ENCODE measurements at places on chromosomes 11 and 22.

- no peak for DNase-seq
Observed at GRCh38 chr22:46984751-46985506, 222.5 kb downstream of the TBC1D22A start.

DNA sequence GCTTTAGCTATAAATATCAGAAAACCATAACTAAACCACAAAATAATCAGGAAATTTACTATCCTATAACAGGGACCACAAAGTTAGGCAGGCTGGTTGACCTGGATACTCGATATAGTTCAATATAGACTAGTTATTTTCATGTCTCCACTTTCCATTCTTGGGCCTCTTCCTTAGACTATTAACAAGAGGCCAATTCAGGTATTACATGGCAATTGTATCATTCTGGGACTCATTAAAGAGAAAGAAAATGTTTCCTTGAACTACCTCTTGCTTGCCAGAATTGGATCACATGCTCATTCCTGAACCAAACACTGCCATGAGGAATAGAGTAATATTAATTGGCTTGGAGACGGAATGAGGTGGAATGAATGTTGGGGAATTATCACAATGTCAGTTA is 76.0 kb downstream of the EIF3M start:
- DNase-seq: no peak

GRCh38 chr11:33525789-33526188 is 174.8 kb downstream of the C11orf91 start:
- no peak for DNase-seq

- no peak for DNase-seq
Observed at GRCh38 chr11:88098289-88098688, 77.0 kb downstream of the RAB38 start.

- no peak for DNase-seq
Observed at GRCh38 chr22:35307892-35308291, 8.2 kb downstream of the TOM1 start.

- DNase-seq: no peak
Observed at GRCh38 chr22:47606426-47606825, 844.0 kb downstream of the TBC1D22A start.

GRCh38 chr22:35479985-35480550 is 60.6 kb upstream of the RASD2 start:
- no peak for DNase-seq

GRCh38 chr11:67033661-67034166 is 10.8 kb downstream of the SYT12 start:
- no peak for DNase-seq

DNA sequence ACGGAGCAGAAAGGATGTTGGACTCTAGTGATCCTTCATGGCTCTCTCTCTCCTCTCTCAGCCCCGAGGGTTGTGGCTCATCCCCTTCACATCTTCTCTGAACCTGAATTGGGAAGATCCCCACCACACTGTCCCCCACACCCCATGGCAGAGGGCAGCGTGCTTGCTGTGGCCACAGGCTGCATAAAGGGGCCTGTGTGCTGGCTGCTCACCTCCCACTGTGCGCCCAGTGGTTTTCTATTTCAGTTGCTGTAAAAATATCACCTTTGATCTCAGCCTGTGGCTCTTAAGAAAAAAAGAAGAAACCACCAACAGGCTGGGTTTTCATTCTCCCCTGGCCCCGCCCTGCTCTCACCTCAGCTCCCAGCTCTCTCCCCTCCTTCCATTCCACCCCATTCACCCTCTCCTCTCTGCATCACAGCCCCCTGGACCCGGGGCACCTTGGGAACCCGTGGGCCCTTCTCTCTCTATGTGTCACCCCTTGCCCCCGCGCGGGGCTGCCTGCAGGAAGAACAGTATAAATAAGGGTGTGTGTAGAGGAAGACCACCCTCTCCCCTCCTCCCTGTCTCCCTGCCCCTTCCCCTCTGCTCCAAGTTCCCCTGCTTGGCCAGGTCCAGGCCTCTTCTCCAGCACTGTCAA is 25.8 kb upstream of the WNT11 start:
- DNase-seq: no peak

DNA sequence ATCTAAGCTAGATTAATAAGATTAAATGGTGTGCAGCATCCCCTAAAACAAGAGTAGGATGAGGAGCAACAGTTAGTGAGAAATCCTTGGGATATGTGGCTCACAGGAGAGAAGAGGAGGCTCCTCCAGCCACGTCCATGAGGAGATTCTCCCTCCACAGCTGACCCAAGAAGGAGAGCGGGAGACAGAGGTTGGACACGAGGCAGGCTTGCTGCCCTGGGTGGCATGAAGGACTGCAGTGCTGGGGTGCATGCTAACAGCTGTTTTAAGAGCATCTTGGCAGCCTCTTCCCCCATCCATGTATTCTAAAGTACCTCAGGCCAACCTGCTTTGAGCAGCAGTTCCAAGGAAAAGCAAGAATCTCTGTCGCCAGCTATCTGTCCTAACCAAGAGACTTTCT is 284.4 kb upstream of the B3GAT1 start:
- no peak for DNase-seq

DNA sequence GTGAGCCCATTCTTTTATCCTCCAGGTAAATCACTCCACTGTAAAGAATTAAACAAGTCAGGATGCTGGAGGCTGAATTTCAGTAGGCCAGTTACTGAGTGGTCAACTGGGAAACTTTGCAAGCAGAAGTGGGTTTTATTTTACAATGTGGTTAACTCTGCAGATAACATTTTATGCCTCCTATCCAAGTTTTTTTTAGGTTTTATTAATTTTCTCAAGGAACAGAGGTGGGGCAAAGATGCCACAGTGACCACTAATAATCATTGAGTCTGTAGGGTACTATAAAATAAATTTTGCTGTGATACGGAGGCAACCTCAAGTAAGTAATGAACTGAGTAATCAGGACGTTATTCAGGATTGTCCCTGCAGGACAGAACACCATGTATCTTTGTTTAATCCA is 599.9 kb downstream of the METTL15 start:
- DNase-seq: no peak

DNA sequence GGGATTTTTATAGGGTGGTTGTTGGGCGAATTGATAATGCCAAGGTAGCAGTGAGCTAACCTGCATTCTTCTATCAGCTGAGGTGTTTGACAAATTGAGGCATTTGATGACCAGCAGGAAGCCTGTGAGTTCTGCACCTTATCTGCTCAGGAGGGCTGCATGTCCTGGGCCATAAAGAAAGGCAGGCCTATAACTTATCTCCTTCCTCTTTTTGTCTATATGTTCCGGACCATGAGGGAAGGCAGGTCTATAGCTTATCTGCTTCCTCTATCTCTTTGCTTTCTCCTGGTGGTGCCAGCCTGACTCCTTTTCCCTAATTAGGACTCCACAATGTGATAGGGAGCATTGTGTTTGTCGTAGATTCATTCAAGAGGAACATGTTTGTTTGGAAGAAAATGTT is 8.6 kb upstream of the JAM3 start:
- DNase-seq: no peak

- DNase-seq: no peak
Observed at GRCh38 chr11:46294365-46295309, 17.2 kb downstream of the CREB3L1 start.

DNA sequence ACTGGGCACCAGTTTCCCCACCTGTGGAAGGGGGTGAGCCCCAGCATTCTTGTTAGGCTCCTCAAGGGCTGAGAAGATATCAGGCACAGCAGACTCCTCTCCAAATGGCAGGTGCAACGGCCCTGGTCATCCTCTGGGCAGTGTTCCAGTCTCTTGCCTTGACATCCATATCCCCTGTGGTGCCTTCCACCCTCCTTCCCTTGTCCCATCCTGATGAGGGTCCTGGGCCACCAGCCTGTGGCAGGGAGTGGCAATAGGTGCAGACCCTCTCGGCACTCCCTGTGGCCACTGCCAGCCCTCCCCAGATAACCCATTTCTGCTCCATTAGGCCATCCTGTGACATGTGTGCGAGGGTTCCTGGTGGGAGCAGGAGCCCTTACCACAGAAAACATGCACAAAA is 78.8 kb upstream of the NECTIN1 start:
- DNase-seq: no peak

GRCh38 chr22:32613773-32614392 is 139.3 kb downstream of the FBXO7 start:
- DNase-seq: no peak

DNA sequence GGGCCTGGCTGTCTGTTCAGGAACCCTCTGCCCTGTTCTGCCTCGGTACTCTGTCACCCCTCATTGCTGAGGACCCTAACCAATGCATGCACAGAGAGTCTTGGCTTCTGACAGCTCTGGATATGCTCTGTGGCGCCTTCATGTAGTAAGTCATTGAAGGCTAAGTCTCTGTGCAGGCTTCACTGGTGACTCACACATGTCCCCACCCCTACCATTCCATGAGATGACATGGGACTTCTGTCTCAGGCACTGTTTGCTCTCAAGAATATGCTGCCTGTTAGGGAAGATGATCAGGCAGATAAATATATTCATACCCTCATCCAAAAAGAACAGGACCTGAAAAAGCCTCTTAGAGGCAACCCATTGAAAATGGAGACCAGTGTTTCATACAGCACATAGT is 43.6 kb upstream of the HORMAD2 start:
- DNase-seq: no peak

- DNase-seq: no peak
Observed at GRCh38 chr11:105635466-105635865, 25.6 kb downstream of the GRIA4 start.

- DNase-seq: no peak
Observed at GRCh38 chr22:43273902-43274484, 69.2 kb downstream of the SCUBE1 start.

GRCh38 chr22:20551805-20552442 is 44.5 kb downstream of the MED15 start:
- DNase-seq: peak; percentile 67

DNA sequence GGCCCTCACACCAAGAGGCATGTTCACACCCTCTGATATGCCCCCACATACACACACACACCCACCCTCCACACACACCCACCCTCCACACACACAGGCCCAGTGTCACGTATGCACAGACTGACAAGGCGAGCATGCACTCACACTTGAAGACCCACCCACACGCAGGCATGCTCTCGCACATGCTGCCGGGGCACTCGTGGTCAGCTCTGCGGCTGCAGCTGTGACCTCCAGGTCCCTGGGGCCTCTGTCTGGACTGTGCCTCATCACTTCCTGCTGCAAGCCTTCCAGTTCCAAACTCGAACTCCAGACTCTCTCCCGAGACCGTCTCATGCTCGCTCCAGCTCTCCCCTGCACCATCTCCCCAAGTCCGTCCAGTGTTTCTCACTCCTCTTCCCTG is 9.5 kb downstream of the DCHS1 start:
- no peak for DNase-seq

DNA sequence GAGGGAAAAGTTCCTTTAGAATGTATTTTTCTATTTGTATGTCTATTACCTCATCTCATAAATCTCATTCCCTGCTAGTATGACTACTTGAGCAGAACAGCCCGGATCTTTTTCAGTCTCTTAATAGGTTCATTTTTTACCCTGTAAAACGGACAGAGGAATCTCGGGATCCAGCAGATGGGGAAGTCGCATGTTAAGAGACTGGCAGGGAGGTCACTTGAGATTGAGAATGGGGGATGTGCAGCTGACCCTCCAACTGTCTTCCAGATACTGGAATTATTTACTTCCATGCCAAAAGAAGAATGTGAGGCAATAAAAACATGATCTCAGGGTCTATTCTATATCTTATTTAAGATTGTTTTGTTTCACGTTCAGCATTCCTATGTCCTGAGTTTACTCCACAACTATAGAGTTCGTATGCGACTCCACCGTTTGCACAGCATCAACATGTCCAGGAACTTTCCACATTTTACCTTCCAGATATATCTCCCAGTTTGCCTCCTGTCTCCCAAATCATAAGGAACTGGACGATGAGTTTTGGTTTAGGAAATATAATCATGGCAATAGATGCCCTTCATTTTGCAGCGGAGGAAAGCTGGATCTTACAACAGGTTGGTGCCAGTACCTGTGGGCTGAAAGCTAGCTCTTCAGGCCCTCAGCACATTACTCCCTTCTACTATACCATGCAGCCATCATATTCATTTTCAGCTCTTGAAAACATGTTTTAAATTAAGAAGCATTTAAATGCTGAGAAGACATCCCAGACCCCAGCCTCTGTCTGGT is 181.5 kb downstream of the MAML2 start:
- no peak for DNase-seq

DNA sequence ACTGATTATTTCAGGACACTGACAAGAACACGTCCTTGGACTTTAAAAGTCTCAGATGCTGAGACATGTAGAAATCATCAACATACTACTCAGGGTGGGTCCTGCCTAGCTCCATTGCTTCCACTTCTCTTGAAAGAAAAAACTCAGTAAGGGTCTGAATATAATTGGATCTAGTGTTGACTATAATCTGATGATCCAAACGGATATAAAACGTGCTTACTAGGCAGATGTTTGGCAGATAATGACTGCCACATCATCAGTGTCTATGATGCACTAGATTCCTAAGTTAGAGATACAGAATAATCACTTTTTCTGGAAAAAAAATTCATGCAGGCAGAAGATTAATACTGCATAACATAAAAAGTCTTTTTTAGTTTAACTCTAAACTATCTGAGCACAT is 21.6 kb downstream of the GUCY1A2 start:
- no peak for DNase-seq

DNA sequence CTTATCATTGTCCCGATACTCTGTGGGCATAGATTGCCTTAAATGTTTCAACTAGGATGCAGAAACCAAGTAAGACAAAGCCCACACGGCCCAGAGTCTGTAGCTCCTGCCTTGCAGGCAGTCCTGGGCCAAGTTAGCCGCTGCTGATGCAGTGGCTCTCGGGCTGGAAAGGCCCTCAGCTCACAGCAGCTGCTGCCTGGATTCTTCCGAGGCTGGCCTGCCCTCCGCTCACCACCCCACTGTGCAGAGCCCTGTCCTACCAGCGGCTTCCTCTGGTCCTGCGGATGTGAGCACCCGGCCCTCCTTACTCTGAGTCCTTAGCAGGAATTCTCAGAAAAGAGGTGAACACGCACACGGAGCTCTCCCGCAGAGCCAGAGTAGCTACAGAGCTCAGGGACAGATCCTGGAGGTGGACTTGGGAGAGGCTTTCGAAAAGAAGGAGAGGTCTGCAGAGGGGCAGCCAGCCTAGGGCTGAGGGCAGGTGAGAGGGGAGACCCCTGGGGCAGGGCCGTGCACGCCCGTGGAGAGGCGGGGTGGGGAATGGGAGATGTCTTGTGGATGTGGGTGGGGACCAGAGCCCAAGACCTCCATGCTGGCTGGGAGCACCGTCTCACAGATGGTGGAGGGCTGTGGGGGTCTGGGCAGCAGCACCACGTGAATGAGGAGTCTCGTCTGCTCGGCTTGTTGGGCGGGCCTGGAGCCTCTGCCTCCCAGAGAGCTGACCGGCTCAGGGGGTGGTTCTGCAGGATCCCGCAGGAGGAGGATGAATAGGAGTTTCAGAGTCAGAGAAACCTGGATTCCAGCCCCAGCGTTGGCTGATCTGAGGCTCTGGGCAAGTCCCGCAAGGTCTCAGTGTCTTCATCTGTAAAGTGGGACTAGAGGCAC is 117.4 kb upstream of the B3GAT1 start:
- DNase-seq: no peak

DNA sequence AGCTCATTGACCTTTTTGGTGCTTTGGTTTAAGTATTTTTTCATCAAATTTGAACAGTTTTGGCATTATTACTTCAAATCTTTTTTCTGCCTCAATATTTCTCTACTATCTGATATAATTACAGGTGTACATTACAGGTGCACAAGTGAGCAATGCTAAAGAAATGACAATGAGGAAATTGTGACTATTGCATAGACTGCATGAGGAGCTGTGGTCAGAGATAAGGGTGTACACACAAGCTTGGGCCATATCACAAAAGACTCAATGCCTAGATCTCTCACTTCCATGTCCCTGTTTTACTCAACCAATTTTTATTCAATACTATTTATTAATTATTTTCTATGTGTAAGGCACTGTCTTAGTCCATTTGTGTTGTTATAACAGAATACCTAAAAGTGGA is 251.0 kb upstream of the UBASH3B start:
- DNase-seq: no peak

- DNase-seq: peak; percentile 37
Observed at GRCh38 chr22:21587803-21588611, 20.5 kb downstream of the UBE2L3 start.

Data from stimulated activated CD8-positive, alpha-beta memory T cell treated with anti-CD3 and anti-CD28 coated beads, Interleukin-15, amount 100 ng/mL, for 48 hours (primary cell).